ENCODE measurements at places on chromosomes 16 and 17.

GRCh38 chr16:11355862-11356261 is 10.6 kb downstream of the RMI2 start:
- DNase-seq = no peak

DNA sequence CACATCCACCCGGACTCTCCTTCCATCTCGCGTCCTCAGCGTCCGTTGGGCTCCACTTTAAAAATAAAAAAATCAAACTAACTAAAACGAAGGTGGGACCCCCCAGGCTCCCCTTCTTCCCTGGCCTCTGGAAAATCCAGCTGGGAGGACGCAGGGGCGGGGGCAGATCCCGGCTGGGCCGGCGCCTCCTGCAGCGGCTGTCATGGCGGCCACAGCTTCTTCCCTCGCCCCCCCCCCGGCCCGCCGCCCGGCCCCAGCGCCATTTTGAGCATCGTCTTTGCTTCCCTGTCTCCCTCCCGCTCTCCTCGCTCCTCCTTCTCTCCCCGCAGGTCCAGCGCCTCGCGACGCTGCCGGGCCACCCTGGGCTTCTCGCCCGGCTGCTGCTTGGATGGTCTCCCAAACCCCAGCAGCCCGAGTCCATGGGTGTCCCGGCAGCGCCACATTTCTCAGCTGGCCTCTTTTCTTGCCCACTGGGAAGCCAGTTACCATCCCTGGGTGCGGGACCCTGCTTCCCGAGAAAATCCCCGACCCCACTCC is 3.3 kb downstream of the HOXB2 start:
- DNase-seq = no peak

DNA sequence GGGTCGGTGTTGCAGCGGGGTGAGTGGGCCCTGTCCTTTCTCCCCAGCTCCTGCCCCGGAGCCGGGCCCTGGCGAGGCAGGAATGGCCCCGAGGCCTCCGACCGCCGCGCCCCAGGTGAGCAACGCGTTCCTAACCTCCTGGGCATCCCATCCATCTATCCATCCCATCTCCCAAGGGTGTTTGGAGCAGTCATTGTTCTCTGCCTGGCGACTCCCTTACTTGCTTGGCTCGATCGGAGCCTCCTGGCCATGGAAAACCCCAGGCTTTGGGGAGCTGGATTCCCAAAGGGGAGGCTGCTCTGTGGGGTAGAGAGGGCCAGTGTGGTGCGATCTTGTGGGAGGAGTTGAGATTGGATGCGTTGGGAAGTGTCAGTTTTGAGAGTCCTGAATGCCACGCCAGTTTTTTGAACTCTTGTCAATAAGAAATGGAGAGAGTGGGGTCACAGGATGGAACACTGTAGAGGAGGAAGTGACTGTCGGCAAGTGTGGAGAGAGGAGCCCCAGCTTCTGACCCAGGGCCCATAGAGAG is 684 bp downstream of the ZFP90 start:
- DNase-seq = no peak

DNA sequence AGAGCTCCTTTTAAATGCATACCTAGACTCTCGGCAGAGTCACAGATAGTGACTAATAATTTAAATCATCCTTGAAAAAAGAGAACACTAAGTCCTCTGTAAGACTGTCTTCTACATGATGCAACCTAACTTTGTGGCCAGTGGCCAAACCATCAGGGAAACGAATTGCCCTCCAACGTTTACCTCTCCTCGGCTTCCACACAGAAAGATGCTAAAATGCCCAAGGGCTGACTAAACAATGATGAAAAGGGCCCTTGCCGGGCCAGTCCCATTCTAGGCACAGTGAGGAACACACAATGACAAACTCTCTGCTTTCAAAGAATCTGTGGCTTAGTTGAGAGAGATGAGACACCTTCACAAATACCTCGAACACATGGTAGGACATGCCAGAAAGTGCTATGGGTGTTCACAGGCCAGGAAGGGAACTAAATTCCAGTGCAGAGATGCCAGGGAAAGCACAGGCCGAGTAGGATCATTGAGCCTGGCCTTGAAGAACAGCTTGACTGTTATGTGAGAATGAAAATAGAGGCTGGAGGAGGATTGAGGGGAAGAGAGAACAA is 35.3 kb upstream of the PITPNM3 start:
- peak; percentile 44 for DNase-seq

GRCh38 chr17:35147375-35147905 is at the start of gene UNC45B:
Gene UNC45B (plus strand): TSS chr17:35147817. CDS start chr17:35148264, 447 bp downstream.
- DNase-seq = no peak

DNA sequence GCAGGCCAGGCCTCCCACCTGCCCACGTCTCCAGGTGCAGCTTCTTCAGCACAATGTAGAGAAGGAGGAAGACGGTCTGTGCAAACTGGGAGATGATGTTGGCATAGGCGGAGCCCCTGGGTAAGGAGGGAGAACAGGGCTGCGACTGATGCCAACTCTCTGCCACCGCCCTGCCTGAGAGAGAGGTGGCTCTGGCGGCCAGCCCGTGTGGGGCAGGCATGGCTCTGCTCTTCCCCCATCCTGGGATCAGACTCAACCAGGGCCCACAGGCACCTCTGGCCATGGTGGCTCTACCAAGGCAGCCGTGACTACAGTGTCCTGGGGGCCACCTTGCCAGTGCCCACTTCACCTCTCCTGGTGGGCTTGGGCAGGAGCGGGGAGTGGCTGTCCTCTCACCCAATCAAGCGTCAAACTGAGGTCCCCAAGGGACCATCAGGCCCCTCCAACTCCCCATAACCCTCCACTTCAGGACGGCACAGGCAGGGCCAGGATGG is 8.6 kb downstream of the SLC47A2 start:
- DNase-seq = no peak

- no peak for DNase-seq
Observed at GRCh38 chr16:4052096-4052495, 64.1 kb downstream of the ADCY9 start.

GRCh38 chr16:85437166-85438052 is 175.7 kb upstream of the GSE1 start:
- DNase-seq = no peak

GRCh38 chr16:86031141-86031678 is 132.2 kb downstream of the IRF8 start:
- no peak for DNase-seq

DNA sequence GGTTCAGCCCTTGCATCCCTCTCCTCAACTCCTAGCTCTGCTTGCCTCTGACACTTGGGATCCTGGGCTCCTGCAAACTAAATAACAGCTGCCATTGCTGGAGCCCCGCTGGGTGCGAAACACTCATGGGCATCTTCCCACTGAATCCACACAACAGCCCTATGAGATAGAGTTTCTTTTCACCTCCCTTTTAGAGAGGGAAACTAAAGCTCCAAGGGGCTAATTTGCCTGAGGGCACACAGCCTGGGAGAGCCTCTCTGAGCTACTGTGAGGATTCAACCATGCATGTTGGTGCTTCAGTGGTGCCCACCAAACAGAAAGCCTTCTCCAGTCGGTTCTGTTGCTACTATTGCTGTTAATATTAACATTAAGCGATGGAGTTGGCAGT is 4.0 kb downstream of the ACBD4 start:
- DNase-seq = no peak

GRCh38 chr16:66696669-66697630 is at the start of gene CMTM4:
Gene CMTM4 (minus strand): TSS chr16:66696743. CDS start chr16:66696525, 218 bp downstream.
- DNase-seq = peak; percentile 29

DNA sequence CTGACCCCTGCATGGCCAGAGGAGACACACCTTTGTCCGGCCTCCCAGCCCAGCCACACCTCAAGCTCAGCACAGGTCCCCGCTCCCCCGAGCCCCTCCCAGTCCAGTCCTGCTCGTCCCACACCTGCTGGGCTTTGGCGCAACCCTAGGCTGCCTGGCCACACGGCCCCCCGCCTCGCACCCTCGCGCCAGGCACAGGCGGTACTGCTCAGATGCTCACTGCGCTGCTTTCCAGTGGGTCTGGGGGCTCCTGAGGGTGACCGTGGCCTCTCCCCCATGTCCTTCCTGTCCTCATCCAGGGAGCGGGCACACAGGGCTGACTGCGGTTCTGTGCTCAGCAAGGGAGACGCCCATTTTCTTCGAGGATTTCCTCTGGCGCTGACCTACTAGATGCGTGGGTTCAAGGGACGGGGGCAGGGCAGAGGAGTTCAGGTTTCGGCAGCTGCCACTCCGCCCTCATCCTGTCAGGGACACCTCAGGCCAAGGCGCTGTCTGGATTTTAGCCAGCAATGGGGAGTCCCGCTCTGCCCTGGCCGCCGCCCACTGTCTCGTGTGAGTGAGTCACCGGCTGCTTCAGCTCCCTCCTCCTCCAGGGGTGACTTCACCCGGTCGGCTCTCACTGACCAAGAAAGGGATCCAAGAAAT is 118.0 kb upstream of the ZNF469 start:
- no peak for DNase-seq

DNA sequence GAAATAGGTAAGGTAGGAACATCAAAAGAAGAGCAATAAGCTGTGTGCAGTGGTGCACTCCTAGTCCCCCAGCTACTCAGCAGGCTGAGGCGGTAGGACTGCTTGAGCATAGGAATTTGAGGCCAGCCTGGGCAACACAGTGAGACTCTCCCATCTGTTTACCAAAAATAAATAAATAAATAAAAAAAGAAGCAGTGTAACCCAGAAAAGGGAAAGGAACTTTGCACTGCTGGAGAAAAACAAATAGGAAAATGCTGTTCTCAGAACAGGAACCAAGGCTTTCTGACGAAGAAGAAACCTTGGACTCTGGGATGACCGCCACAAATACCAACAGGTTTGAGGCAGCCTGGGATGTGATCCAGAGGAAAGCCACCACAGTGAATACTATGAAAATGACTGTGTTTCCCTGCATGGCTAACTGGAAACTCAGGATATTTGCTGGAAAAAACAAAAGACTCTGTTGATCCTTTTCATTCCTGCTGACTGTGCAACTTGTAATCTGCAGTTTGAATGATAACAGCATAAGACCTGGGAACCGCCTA is 41.2 kb downstream of the TTC19 start:
- DNase-seq = peak; percentile 62

- DNase-seq = no peak
Observed at GRCh38 chr16:84833144-84833500, 13.3 kb downstream of the CRISPLD2 start.

- no peak for DNase-seq
Observed at GRCh38 chr16:46884513-46885293, 541 bp downstream of the GPT2 start.

DNA sequence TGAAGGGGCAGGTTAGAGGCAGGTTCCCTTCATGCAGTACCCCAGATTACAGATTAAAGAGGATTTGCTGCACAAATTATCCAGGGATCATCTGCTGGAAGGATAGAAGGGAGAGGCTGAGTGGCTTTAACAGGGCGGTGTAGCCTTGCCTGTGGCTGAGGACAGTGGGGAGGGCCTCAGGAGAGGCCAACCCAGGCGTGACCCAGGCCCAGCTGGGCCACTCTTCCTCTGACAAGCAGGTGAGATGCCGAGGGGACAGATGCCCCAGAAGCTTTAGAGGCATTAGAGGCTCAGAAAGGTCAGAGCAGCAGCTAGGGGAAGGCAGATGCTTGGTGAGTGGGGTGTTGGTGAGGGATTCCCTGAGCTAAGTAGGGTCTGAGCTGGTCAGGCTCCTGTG is 18.1 kb upstream of the MTMR4 start:
- DNase-seq = no peak

GRCh38 chr16:71364133-71364681 is 5.7 kb downstream of the CALB2 start:
- no peak for DNase-seq

- DNase-seq = peak; percentile 73
Observed at GRCh38 chr17:13736916-13737315, 135.2 kb upstream of the HS3ST3A1 start.

GRCh38 chr17:17035490-17035889 is 6.8 kb upstream of the MPRIP start:
- no peak for DNase-seq

DNA sequence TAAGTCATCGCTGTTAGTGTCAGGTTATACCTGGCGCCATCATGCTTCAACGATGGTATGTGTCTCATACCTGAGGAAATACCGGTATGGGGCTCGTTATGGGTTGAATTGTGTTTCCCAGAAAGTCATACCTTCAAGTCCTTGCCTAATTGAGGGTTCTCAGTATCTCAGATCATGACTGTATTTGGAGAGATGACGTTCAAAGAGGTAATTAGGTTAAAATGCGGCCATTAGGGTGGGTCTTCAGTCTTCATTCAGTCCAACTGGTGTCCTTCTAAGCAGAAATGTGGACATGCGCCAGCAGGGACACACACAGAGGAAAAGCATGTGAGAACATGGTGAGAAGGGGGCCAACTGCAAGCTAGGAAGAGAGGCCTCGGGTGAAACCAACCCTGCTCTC is 37.5 kb upstream of the XYLT1 start:
- no peak for DNase-seq

GRCh38 chr17:74758848-74759168 is 10.4 kb downstream of the NHERF1 start:
- DNase-seq = no peak

DNA sequence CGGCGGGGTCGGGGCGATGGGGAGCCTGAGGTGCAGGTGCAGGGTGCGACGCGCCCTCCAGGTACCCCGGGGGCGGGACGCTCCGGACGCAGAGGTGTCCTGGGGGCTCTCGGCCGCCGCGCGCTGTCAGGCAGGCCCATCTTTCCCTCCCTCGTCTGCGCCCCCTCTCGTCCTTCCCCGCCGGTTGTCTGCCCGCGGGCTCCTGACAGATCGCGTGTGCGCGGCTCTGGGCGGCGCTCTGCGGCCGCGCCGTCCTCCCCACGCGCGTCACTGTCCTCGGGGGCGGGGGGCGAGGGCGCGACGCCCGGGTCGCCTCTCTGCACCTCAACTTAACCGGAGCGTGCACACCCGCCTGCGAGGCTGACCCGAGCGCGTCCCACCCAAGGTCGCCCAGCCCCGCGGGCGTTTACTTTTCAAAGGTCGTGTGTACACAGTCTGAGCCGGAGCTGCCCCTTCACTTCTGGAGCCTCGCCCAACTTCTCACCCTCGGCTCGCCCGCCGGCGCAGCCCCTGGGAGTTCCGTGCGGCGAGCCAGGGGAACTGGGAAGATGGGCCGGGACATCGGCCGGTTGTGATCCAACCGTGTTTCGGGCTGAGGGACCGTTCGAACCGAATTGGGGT is 512 bp downstream of the AKAP1 start:
- DNase-seq = no peak

DNA sequence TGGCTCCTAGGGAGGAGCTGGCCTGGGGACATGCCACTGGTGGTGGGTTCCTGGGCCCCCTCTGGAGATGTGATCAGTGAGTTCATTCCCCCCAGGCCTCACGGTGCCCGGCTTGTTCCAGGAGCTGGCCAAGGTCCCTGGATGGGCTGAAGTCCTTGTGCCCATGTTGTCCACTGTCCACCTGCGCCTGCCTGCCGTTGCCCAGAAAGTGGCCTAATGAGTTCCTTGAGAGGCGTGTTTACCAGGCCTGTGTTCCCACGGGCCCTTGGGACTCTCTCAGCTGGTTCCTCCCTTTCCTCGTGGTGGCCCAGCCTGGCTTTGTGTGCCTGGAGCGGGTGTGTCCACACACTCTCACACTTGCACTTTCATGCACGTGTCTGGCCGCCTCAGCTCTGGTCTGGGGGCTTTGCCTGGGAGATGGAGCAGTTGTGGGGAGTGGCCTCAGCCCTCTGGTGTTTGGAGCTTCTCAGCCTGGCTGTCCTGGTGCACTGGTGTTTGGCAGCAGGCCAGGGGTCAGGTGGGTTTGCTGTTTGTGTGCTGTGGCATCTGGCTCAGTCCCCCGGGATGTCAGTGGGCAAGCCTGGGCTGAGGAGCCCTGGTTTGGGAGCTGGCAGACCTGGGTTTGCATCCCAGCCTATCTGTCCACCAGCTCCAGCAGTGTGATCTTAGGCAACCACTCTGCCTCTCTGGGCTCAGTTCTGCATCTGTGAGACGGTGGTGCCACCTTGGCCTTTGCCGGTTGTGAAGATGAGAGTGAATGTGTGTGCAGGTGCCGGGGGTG is 18.0 kb downstream of the ADCY7 start:
- DNase-seq = no peak

Data from AG09309 (cell line).